ENCODE measurements at places on chromosomes 6 and 20.

GRCh38 chr6:38364775-38365174, 275.0 kb downstream of the BTBD9 start:
- no peak for ATAC-seq

DNA sequence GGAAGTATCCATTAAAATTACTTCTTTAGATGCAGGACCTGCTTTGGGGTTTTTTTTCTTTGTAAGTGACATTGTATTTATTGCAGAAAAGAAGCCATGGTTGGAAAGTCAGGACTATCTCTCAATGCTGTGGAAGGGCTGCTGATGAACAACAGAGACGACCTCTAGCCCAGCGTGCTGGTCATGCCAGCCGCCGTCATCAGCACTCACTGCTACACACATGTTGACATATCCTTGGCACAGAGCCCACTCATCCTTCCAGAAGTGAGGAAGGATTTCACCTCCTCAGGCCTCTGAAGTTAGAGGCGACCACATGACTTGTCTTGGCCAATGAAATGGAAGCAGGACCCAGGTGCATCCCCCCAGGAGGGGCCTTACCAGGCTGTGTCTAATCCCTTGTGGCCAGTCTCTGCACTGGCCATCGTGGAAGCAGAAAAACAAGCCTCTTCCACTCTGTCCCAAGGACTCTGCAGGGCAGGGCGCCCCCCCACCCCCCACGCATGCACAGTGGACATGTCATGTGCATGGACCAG, 343.5 kb downstream of the TAF4 start:
- no peak for ATAC-seq

- no peak for ATAC-seq
Measured at GRCh38 chr6:168526841-168527281, 85.9 kb downstream of the SMOC2 start.

DNA sequence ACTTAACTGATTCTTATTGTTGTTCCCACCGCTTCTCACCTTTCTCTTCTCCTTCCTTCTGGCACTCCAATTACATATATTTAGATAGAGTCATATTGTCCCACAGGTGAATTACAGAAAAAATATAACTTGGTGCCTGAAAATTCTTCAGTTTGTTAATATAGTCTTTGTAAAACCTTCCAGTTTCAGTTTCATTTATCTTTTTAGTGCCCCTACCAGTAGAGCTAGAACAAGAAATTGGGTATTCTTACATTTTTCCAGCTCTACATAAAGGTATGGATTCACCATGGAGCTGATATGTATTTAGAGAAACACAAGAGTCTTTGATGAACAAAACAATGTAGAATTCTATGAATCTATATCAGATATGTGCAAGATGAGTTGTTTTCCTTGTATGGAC, 10.7 kb downstream of the MANEA start:
- no peak for ATAC-seq

DNA sequence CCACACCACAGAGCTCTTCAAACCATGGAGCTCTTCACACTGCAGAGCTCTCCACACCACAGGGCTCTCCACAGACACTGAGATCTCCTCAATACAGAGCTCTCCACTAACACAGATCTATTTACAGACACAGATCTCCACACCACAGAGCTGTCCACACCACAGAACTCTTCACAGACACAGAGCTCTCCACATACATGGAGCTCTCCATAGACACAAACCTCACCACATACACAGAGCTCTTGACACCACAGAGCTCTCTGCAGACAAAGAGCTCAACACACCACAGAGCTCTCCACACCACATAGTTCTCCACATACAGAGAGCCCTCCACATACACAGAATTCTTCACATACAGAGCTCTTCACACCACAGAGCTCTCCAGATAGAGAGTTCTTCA, 53.0 kb downstream of the ERMARD start:
- ATAC-seq: no peak

GRCh38 chr6:10393544-10394225, 21.2 kb downstream of the TFAP2A start:
- no peak for ATAC-seq

All from activated T-helper 17 cell treated with anti-CD3 and anti-CD28 coated beads, Interleukin-2, amount 50 U/mL, for 72 hours (primary cell).